ENCODE measurements at places on chromosomes 2 and 18.

DNA sequence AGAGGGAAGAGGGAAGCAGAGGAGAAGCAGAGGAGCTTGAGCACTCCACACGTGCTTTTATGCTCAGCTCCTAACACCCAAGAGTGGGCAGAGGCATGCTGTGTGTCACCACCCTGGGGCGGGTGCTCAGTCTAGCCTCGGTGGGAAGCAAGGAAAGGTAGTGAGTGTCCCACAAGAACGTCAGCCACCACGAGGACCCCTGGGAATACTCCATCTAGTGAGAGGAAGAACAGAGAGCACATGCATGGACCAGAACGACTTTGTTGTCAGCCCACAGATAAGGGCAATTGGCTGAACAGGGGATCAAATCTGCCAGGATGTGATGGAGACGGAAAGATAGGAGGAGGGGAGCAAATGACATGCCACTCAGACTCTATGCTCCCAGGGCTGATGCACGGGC lies 83.4 kb downstream of the XDH start:
- no peak for DNase-seq

GRCh38 chr2:96413323-96413722 lies 77.8 kb downstream of the NCAPH start:
- DNase-seq: no peak

DNA sequence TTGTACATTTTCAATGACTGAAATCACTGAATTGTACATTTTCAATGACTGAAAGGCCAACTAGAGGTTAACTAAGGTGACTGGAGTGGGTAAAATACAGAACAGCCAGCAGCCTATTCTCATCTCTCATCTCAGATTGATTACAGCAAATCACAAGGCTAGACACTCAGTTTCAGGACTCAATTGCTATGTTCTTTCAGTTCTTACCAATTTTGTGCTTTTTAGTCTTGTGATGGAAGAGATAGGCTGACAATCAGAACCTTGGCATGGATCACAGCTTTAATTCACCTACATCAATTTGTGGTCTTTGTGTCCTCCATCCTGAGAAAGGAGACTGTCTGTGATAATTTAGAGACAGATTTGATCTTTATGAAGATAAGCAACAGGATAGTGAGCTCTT lies 124.7 kb downstream of the GULP1 start:
- DNase-seq: no peak

DNA sequence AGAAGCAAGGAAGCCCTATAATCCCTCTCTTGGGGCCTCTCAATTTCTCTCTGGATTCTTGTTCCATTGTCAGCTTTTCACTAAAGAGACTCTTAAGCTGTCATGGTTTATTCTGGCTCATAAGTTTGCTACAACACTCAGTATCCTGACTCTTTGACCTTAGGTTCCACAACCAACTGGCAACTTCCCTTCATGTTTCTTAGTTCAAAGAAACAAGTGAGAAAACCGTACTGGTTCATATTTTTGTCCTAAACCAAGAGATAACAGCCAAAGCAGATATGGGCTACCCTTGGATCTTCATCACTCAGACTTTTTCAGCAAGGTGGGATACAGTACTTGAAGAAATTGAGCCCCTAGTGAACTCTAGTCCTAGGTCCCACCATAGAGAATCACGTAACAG lies 109.9 kb upstream of the CRIM1 start:
- no peak for DNase-seq

GRCh38 chr2:239685965-239686364 lies 285.1 kb upstream of the HDAC4 start:
- DNase-seq: no peak

DNA sequence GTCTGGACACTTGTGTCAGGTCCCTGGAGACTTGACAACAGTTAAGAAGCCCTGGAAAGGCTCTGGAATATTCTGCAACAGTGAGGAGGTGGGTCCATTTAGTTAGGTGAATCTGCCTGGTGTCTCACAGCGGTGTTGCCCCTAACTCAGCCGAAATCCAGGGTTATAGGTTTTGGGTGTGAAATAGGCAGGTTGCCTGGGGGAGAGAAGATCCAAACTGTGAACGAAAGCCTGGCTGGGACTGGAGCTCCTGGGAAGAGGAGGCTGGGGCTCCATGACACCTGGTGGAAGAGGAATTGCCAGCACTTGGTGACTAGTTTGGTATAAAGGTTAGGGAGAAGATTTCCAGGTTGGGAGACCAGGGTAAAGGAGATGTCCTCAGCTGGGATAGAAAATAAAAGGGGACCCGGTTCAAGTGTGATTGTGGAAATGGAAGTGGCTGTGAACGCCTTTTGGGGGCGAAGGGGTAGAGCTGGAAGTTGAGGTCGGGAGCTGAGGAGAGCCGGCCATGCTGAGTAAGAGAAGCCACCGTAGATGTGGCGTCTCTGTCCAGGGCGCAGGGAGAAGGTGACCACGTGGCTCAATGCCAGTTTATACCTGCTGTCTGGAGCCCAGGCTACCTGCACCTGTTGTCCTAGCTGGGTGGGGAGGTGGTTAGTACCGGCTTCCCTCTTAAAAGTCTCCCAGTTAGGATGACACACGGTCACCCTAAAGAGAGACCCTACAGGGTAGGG lies 3.0 kb upstream of the GAREM2 start:
- no peak for DNase-seq

DNA sequence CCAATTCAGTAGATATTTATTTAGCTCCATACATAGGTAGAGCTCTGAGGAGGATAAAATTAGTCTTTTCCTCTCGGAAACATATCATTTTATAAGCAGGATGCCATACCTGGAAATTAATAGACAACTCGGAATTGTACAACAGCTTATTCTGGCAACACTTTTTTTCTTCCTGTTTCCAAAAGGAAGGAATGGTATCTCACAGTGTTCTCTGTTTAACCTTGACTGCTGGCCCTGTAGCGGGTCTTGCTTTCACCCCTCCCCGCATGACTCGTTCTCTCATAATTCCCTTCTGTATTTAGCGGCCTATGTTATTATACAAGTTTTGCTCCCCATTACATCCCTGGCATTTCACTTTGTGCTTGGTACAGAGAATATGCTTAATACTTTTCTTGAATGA lies 2.5 kb upstream of the KYNU start:
- DNase-seq: no peak

GRCh38 chr2:56077359-56077915 lies 106.4 kb upstream of the CCDC85A start:
- DNase-seq: no peak
